Osteocyte (in vitro differentiated cells): ENCODE measurements at places on chromosomes 7 and 10. TPM values are rescaled to one million over a fixed set of nuclear protein-coding genes. Genes with fewer than 3 reads are reported as not detected.

Gene CYP2C9
- not detected in 2 replicates for total RNA-seq

Gene MPLKIP
- total RNA-seq: 42.7 and 43.4 TPM in 2 replicates

Gene TLX1
- total RNA-seq: not detected in 2 replicates

Gene VPS26A
- total RNA-seq: 59.4 and 62.2 TPM in 2 replicates

Gene TEX36
- total RNA-seq: not detected in 2 replicates

Gene BTBD16
- not detected in 2 replicates for total RNA-seq

Gene TFEC
- total RNA-seq: not detected in 2 replicates

Gene SFR1
- 7.0 and 7.9 TPM in 2 replicates for total RNA-seq

Gene FFAR4
- not detected in 2 replicates for total RNA-seq

Gene CCDC146
- total RNA-seq: 3.3 and 5.1 TPM in 2 replicates

Gene CXCL12
- 153 and 169 TPM in 2 replicates for total RNA-seq

Gene GPR85
- 0.10 TPM in 1 of 2 replicates, not detected in the other for total RNA-seq

Gene SEC61G
- total RNA-seq: 113 and 120 TPM in 2 replicates

Gene ST8SIA6
- total RNA-seq: not detected in 2 replicates

Gene OR6V1
- not detected in 2 replicates for total RNA-seq
